ENCODE measurements at places on chromosomes 6 and 20.
A peak's percentile ranks its signal among the peaks of the same experiment; 100 is the strongest.

DNA sequence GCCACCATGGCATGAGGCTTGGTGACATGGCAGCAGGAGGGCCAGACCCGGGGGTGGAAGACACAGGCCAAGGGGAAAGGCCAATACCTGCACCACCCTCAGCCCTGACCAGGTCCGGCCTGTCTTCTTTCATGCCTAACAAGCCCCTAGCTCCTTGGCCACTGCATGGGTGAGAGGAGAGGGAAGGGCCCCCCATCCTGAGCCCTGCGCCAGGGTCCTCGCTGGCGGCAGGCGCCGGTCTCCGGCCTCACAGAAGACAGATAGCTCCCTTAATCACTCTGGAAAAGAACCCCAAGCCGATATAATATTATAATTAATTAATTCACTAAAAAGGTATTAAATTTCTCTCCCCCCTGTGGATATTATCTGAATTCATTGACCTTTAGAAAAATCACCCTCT, 41.4 kb downstream of the MDFI start:
- no peak for DNase-seq

GRCh38 chr20:31666258-31667042, 28.7 kb downstream of the COX4I2 start:
- no peak for DNase-seq

- no peak for DNase-seq
Measured at GRCh38 chr20:2451422-2451821, 19.2 kb downstream of the SNRPB start.

DNA sequence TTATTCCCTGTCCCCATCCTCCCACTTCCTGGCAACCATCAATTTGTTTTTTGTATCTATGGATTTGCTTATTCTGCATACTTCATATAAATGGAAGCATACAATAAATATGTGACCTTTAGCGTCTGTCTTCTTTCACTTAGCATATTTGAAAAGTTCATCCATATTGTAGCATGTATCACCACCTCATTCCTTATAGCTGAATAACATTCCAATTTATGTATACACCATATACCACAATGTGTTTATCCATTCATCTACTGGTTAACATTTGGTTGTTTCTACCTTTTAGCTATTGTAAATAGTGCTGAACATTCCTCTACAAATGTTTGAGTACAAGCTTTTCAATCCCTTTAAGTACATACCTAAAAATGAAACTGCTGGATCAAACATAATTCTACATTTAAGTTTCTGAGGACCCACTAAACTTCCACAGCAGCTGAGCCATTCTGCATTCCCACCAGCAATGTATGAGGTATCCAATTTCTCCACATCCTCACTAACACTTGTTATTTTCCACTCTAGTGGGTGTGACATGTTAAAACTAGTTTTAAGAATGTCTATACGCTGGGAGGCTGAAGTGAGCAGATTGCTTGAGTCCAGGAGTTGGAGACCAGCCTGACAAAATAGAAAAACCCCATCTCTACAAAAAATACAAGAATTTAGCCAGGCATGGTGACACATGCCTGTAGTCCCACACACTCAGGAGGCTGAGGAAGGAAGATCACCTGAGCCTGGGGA, 32.9 kb downstream of the NUDT3 start:
- no peak for DNase-seq

GRCh38 chr6:5405976-5406375, 144.7 kb downstream of the FARS2 start:
- no peak for DNase-seq

GRCh38 chr6:37061157-37061804, 55.8 kb downstream of the FGD2 start:
- DNase-seq: no peak

- no peak for DNase-seq
Measured at GRCh38 chr20:51128198-51128597, 105.3 kb upstream of the KCNG1 start.

GRCh38 chr6:115783402-115784061, 277.2 kb downstream of the FRK start:
- no peak for DNase-seq

DNA sequence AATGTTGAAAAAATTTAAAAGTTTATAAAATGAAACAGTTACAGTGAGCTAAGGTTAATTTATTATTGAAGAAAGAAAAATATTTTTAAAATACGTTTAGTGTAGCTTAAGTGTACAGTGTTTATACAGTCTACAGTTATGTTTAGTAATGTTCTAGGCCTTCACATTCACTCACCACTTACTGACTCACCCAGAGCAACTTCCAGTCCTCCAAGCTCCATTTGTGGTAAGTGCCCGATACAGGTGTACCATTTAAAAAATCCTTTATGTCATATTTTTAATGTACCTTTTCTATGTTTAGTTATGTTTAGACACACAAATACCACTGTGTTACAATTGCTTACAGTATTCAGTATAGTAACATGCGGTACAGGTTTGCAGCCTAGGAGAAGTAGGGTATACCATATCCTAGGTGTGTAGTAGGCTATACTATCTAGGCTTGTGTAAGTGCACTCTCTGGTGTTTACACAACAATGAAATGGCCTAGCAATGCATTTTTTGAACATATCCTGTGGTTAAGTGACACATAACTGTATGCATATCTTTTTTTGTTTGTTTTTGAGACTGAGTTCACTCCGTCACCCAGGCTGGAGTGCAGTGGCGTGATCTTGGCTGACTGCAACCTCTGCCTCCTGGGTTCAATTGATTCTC, 26.3 kb downstream of the FLRT3 start:
- DNase-seq: no peak

- DNase-seq: no peak
Measured at GRCh38 chr6:151140767-151141166, 99.0 kb upstream of the AKAP12 start.

DNA sequence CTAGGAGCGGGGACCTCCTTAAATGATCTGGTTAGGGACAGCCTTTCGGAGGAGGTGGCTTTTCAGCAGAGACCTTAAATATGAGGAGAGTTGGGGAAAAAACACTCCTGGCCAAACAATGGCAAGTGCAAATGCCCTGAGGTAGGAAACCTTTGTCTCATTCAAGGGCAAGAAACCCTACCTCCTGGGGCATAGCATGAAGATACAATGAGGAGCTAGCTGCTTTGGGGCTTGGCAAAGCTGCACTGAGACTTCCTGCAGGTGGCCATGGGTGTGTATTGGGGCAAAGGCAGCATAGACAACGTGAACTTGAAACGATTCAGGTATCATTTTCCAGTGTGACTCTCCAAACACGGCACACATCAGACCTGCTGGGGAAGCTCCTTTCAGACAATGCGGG, 30.7 kb downstream of the PMEPA1 start:
- no peak for DNase-seq

DNA sequence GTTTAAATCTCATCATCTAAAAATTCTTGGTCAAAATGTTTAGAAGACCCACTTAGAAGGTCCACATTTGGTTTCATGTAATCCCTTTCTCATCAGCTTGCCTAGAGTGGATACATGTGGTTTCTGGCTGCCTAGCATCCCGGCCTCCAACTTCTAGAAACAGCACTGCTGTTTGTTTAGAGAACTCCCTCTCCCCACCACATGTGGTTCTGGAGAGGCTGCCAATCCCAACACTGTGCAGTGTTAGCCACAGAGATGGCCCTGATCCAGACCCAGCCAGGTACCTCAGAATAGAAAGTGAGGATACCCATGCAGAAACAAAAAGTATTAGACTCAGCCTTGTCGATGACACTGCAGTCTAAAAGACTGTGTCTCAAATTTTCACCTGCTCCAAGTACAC, 241.8 kb downstream of the BCKDHB start:
- no peak for DNase-seq

DNA sequence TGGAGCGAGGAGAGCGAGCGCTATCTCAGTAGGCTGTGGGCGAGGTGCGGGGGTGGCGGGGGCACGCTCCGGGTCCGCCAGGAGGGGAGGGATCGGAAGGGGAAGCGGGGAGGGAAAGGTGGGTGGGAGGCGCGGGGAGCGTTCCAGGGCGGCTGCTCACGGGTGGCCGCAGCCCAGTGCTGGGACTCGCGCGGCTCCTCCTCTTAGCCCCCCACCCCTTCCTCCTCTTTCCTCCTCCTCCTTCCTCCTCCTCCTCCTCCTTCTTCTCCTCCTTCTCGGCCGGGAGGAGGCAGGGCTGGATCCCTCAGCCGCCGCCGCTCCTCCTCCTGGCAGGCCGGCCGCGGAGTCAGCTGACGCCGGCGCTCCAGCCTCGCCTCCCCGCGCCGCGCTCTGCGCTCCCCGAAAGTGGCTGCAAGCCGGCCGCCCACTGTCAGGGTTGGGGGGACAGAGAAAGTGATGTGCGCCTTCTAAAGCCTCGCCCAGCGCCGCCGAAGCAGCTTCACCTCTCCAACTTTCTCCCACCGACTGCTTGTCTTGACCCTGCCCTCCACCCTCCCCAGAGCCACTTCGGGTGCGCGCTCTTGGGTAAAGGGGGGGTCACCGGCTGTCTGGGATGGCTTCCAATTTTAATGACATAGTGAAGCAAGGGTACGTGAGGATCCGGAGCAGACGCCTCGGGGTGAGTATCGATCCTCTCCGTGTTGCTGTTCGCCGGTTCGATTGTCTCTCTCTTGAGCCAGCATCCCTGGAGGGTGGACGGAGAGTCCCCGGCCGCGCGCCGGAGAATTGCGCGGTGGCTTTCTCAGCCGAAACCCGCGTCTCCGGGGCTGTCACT, at the start of gene DOK5:
DOK5 (plus strand) TSS at position 260 of the 835 bp plus-strand sequence; CDS start at position 614, 354 bp downstream.
- DNase-seq: no peak

GRCh38 chr20:46349035-46349741, 40.9 kb upstream of the CDH22 start:
- no peak for DNase-seq

- no peak for DNase-seq
Measured at GRCh38 chr6:67663105-67663895, 971.8 kb upstream of the ADGRB3 start.

DNA sequence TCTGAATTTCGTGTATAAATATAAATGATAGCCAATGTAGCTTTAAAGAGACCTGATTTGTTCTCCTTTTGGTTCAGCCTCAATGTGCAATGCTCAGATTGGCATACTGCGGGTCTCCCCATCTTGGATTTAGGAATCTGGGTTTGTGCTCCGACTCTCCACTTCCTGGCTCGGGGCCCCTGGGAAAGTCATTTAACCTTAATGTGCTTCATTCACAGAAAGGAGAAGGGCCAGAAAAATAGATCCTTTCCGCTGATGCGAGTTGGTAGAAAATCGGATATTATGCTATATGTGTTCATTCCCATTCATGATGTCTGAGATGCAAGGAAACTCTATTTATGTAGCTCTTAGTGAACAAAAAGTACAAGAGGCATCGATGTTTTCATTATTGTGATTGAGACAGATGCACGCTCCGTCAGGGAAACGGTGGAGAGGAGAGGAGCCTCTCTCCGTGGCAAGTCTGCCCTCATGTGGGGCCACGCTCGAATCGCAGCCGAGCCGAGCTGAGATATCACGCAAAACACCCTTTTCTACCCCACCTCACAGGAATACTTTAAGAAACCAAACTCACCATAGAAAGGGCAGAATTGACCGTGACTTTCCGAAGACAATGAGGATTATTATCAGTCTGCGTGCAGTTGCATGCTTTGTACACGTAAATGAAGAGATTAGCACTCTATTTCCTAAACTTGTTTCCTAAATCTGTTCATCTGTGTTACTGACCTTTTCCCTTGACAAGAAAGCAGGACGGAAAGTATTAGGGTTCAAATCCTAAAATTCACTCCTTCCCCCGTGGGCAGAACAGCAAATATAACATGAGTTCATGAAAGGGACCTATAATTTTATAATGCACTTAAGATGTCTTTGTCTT, 136.6 kb downstream of the COL9A1 start:
- no peak for DNase-seq

DNA sequence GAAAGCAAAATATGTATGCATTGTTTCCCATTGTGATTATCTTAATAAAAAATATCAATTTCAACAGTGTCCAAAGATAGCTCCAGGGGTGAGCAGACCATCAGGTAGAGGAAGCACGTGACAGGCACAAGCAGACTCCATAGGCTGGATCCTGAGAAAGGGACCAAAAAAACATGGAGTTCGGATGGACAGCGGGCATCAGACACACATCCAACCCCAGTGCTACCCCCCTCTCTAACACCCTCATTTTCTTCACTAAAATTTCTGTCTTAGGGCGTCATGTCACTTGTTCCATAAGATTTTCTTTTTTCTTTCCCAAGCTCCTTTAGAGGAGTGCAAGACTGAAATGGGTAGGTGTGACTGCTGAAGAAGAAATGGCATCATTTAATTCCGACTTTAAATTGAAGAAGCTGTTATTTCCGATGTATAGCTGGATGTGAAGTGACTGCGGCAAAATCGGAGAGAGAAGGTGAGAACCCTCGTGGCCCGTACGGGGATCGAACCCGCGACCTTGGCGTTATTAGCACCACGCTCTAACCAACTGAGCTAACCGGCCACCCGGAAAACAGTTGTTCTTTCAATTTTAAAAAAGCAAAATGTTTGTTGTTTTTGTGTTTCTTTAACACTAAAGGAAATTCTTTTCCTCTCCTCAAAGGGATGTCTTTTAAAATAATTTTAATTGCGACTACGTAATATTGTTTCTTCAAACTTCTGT, 10.3 kb upstream of the PRSS16 start:
- peak; percentile 47 for DNase-seq

- DNase-seq: no peak
Measured at GRCh38 chr6:16146028-16146427, 17.1 kb downstream of the MYLIP start.

GRCh38 chr6:46240866-46241565, 70.2 kb upstream of the ENPP5 start:
- no peak for DNase-seq

GRCh38 chr20:44909872-44910689, at the start of gene PABPC1L:
TSS of gene PABPC1L (plus strand) at chr20:44910060. CDS start at chr20:44910144, 84 bp downstream.
- DNase-seq: peak; percentile 75

Measured in stimulated activated CD8-positive, alpha-beta memory T cell treated with anti-CD3 and anti-CD28 coated beads, Interleukin-15, amount 100 ng/mL, for 48 hours (primary cell).